ENCODE measurements at places on chromosomes 13 and 19.

GRCh38 chr19:46514589-46515289, 19.1 kb upstream of the PNMA8B start:
- DNase-seq: peak; percentile 42

GRCh38 chr19:46224773-46225172, 4.8 kb upstream of the IGFL1 start:
- DNase-seq: no peak

GRCh38 chr13:105193026-105193425, 1342.4 kb downstream of the EFNB2 start:
- DNase-seq: no peak

DNA sequence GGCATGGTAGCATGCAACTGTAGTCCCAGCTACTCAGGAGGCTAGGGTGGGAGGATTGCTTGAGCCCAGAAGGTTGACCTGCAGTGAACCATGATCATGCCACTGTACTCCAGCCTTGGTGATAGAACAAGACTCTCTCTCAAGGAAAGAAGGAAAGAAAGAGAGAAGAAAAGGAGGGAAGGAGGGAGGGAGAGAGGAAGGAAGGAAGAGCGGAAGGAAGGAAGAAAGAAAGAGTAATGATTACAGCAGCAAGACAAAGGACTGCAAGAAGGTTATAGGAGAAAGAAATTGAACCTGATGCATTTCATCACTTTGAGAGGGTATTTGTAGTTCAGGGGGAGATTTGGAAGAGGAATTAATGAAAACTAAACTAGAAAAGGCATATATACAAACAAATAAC, 155.7 kb downstream of the LACC1 start:
- DNase-seq: no peak

GRCh38 chr19:7928741-7929701, 3.1 kb upstream of the CTXN1 start:
- peak; percentile 86 for DNase-seq

DNA sequence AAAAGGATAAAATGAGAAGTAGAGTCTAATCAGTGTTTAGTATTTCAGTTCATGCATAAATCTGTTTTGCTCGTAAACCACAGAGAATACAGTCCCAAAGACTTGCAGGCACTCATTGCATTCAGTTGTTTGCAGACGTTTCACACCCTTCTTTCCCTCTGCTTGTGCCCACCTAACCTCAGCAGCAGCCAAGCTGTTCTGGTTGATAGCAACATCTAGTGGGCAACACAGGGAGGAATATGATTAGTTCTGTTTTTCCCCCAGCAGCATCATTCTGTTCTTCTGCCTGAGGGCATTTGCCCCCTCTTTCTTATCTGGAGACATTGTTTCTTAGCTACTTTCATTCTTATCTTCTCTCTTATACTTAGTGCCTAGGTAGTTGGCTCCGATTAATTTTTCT, 135.6 kb downstream of the PAN3 start:
- peak; percentile 36 for DNase-seq

- DNase-seq: no peak
Measured at GRCh38 chr19:246551-246950, 44.7 kb downstream of the PLPP2 start.

GRCh38 chr19:11050323-11051114, 38.7 kb upstream of the LDLR start:
- DNase-seq: no peak

DNA sequence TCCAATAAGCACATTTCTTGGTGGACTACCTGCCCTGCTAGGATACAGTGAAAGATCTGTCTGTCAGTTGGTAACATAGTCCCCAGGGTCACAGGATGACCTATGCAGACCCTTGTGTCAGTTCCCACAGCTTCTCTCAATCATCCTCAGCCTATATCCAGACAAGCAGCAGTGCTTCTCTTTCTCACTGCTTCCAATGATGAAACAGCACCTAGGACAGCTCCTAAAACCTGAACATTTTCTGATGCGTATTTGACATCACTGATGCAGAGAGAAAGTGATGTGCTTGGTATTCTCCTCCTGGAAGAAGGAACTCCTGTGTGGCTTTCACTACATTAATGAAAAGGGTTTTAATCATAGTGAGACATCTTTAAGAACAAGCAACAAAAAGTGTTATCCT, 43.7 kb downstream of the ZNF557 start:
- DNase-seq: no peak

GRCh38 chr19:18895038-18895823, 727 bp downstream of the CERS1 start:
- peak; percentile 80 for DNase-seq

DNA sequence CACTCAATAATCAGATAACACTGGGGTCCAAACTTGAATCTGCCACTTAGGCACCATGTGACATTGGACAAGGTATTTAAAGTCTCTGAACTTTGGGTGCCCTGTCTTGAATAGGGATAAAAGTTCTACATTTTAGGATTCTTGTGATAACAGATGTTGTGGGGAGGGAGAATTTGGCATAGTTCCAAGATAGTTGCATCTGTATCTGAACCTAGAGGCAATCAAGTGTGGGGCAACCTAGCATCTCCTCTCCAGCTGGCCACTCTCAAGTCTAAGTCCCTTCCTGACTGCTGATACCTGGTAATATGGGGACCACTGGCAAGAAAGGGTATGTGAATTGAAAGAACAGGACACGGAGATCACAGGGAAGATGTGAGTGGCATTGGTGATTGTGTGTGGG, 256.1 kb downstream of the FOXO1 start:
- no peak for DNase-seq

- DNase-seq: no peak
Measured at GRCh38 chr19:2101417-2102335, 5.0 kb downstream of the IZUMO4 start.

DNA sequence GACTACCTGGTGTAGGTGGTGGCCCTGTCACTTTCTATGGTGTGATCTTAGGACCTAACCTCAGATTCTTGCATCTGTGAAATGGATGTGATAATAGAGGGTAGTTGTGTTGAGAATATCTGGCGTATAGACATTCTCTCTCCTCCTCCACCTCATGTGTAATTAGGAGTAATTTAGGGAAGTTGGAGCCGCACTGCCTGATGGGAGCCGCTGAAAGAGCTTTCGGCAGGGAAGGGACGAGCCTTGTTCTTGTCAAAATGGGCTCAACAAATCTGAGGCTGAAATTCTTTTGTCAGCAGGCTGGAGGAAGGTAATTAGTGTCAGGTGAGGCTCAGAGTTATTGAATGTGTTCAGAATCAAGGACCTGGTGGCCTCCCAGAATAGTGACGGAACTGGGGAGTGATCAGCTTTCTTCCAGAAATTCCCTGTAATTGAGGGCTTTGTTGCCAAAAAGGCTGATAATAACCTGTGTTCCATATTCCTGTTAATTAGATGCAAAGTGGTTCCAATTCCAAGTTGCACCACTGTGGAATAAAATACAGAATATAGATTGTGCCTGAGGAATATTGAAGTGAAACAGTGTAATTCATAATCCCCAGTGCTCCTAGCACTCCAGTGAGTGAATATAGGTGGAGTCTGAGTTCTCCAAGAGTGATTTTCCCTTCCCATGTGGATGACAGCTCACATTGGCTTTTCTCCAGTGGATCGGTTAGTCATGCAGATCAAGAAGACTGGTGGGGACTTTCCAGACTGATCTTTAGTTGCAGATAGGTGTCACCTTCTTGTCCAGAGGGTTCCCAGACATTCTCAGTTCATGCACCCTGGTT, 47.5 kb downstream of the SPATA13 start:
- DNase-seq: no peak

Data from D341Med (cell line).